Spinal cord (tissue), 10 donors: ENCODE measurements at places on chromosomes 13 and 19. TPM values are rescaled to one million over a fixed set of nuclear protein-coding genes. Genes with fewer than 3 reads are reported as not detected.

Gene LRRC63
- total RNA-seq: 0.61 TPM

DNA sequence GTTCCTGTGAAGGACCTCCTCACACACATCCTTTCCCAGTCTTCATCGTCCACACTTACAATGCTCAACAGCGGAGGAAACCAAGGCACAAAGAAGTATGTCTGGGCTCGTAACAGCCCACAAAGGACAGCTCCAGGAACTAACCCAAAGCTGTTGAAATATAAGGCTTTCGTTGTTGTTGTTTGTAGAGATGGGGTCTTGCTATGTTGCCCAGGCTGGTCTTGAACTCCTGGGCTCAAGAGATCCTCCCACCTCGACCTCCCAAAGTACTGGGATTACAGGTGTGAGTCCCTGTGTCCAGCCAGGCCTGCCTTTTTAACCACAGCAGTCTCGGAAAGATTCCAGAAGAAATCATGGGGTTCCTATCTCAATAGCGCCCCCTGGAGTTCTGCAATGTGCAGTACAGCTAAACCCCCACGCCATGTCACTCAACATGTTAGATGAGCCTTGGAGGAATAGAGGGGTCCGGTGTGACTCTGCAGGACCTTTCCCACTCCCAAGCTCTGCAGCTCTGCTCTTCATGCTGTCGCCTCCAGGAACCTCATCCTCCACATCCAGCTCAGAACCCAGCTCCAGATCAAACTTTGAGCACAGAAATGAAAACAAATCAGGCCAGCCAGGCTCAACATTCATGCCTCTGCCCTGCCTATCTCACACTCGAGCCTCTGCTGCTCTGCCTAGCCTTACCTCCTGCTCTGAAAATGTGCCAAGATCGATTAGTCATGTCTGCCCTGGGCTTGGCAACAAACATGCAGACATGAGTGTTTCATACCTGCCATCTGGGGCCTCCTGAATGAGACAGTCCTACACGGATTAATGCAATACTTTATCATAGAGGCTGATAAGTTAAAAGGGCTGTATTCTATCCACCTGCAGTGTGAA lies 7.5 kb downstream of the PLA2G4C start:
- H3K4me3 ChIP-seq: no peak overlapping the region
- no peak overlapping the region for H3K27ac ChIP-seq
- H3K27me3 ChIP-seq: no peaks in the 10 kb centered on the region
- H3K36me3 ChIP-seq: peaks cover 3% of the 10 kb centered on the region
- H3K4me1 ChIP-seq: peaks cover 5% of the 10 kb centered on the region

- no peak overlapping the region for H3K27ac ChIP-seq
- peak overlapping the region; percentile 73 for H3K4me3 ChIP-seq
- H3K27me3 ChIP-seq: no peaks in the 10 kb centered on the region
- peaks cover 23% of the 10 kb centered on the region for H3K4me1 ChIP-seq
- H3K36me3 ChIP-seq: peaks cover 52% of the 10 kb centered on the region
- no peak for DNase-seq
These were observed 1.2 kb downstream of the POLR2E start for GRCh38 chr19:1093811-1094553.

Gene KASH5
- total RNA-seq: 0.30 TPM

Gene POU4F1
- 10.7 TPM for total RNA-seq

DNA sequence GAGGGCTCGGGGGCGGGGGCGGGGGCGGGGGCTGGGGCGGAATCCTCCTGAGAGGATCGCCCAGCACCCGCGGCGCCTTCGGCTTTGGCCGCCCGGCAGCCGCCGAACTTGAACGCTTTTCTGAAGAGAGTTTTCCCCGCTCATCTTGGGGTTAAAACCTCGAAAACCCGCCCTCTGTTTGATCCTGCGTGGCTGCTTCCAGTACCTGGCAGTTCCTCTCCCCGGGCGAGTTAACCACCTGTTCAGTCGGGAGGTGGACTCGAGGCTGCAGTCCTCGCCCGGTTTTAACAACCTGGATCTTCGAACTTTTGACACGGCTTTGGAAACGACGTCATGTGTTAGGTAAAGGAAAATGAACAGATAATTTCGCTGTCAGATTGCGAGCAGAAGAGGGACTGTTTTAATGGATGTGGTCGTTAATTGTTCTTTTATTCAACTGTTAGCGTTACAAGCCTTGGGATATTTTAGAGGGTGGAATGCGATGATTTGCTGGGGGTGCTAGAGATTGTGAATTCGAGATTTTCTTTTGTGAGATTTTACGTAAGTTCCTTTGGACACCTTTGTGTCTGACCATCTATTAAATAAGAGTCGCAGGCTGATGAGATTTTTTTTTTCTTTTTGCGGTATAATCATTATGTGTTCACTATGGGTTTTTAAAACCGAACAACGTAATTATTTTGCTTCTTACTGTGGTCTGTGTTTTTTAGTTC lies 1.0 kb downstream of the FNDC3A start:
- peaks cover 5% of the 10 kb centered on the region for H3K4me1 ChIP-seq
- DNase-seq: no peak
- H3K27me3 ChIP-seq: no peaks in the 10 kb centered on the region
- H3K36me3 ChIP-seq: no peaks in the 10 kb centered on the region
- H3K27ac ChIP-seq: peak overlapping the region; percentile 99

DNA sequence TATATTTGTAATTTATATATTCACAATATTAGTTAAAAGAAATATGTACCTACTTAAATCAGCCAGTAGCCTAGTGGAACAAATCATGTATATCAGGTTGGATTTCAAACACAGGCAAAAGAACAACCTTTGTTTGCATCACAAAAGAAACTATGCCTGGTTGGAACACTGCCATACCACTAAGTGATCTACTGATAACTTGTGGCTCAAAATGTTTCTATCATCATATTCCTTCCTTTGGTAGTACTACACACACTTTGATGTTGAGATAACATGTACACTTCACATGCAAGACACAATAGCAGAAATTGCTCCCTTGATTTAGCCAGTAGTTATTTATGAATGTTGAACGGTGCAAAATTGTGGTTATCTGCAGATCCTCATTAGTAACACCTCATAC lies 146.0 kb upstream of the GPC6 start:
- no peak overlapping the region for H3K27ac ChIP-seq
- no peaks in the 10 kb centered on the region for H3K4me1 ChIP-seq
- no peaks in the 10 kb centered on the region for H3K36me3 ChIP-seq
- H3K27me3 ChIP-seq: no peaks in the 10 kb centered on the region
- no peak overlapping the region for H3K4me3 ChIP-seq
- DNase-seq: no peak

GRCh38 chr13:110018009-110018408 lies 231.6 kb upstream of the IRS2 start:
- H3K27me3 ChIP-seq: no peaks in the 10 kb centered on the region
- H3K4me3 ChIP-seq: no peak overlapping the region

- peaks cover 10% of the 10 kb centered on the region for H3K36me3 ChIP-seq
- H3K27me3 ChIP-seq: peaks cover 14% of the 10 kb centered on the region
- DNase-seq: no peak
- H3K27ac ChIP-seq: no peak overlapping the region
- peaks cover 9% of the 10 kb centered on the region for H3K4me1 ChIP-seq
- H3K4me3 ChIP-seq: no peak overlapping the region
These were observed 113.9 kb downstream of the CRYL1 start for GRCh38 chr13:20411638-20412342.

Gene CATSPERD
- 3.6 TPM for total RNA-seq
